ENCODE measurements at places on chromosomes 16 and 17.

DNA sequence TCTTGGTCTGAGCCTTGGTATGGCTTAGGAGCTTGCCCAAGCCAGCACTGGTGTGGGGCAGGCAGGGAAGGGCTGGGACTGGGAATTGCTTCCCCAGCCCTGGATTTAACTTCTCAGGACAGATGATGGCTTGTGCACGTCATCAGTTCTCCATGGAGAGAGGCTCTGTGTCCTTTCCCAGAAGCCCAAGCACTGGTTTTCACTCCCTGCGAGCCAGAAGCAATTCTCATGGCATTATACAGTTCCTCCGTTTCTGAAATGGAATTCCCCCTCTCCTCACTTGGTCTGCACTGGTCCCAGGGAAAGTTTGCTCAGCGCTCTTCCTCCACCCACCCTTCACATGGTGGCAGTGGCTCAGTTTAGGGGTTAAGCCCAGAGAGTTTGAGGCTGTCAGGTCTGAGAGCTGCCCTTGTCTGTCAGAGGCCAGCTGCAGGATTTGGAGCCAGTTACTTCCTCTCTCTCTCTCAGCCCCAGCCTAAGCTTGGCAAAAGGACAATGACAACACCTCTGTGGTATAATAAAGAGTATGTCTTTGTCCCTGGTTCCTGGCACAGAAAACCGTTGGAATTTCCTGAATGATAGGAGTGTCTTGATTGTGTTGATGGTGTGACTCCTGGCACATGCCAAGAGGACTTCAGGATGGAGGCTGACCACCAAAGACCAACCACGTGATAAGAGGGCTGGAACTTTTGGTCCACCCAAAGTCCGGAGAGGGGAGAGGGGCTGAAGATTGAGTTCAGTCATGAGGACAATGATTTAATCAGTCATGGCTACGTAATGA lies 219.6 kb upstream of the TNRC6C start:
- DNase-seq = peak; percentile 82

DNA sequence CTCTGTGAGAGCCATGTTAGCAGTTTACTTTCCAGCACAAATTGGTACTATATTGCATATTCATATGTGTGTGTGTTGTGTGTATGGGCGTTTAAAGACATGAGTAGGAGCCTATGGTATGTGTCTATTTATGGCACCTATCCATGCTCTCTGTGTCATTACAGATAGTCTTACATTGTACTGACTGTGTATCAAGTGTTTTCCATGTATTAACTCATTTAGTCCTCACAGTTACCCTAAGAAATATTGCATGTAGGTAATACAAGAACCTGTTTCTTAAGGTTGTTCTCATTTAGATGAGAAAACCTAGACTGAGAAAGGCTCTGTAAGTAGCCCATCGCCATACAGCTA lies 1.6 kb downstream of the ALG1 start:
- DNase-seq = peak; percentile 85

- no peak for DNase-seq
Measured at GRCh38 chr16:75497558-75497957, 2.3 kb upstream of the CHST6 start.

- peak; percentile 80 for DNase-seq
Measured at GRCh38 chr16:27312580-27313421, 973 bp upstream of the IL4R start.

- no peak for DNase-seq
Measured at GRCh38 chr17:47172696-47173565, 16.2 kb downstream of the CDC27 start.

DNA sequence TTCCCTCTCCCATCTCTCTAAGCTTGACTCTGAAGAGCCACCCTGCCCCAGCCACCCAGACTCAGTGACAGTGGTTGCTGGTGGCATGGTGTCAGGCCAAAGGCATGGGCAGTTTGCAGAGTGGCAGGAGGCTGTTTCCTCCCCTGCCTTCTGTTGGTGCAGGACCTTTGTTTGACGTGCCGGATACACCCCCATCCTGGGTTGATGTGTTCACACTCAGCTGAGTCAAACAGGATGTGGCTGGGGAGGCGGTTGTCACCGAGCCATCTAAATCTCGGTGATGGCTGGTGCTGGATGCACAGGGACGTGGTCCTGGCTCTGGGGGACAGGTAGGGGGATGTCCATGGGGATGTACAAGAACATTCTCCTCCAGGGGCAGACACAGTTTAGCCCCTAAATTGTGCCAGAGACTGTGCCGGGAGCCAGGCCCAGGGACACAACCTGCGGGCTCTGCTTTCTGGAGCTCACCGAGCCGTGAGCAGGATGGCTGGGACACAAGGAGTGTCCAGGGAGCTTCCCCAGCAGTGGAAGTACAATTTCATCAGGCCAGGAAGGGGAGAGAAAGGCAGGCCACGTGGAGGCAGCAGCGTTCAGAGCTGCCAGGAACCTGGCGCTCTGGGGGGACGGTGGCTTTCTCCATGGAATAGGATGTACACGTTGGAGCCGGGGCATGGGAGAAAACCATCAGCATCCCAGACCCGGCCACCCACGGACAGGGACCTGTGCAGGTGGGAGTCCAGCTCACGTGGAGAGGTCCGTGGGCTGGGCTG lies 264.2 kb downstream of the SEC14L1 start:
- peak; percentile 99 for DNase-seq

GRCh38 chr17:77768248-77768852 lies 190.2 kb upstream of the TNRC6C start:
- peak; percentile 87 for DNase-seq

DNA sequence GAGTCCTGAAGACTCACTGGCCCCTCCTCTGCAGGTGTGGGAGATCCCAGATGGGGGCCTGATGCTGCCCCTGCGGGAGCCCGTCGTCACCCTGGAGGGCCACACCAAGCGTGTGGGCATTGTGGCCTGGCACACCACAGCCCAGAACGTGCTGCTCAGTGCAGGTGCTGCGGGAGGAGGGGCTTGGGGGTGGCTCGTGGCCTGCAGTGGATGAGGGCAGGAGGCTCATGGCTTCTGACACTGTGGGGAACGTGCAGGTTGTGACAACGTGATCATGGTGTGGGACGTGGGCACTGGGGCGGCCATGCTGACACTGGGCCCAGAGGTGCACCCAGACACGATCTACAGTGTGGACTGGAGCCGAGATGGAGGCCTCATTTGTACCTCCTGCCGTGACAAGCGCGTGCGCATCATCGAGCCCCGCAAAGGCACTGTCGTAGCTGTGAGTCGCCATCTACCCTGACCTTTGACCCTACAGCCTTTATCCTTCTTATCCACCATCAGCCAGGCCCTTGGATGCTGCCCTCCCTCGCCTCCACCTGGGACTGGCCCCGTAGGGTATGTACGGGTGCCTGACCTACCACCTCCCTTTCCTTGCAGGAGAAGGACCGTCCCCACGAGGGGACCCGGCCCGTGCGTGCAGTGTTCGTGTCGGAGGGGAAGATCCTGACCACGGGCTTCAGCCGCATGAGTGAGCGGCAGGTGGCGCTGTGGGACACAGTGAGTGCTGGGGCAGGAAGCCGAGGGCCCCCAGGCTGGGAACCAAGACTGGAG lies 3.6 kb downstream of the CORO1A start:
- DNase-seq = peak; percentile 93

DNA sequence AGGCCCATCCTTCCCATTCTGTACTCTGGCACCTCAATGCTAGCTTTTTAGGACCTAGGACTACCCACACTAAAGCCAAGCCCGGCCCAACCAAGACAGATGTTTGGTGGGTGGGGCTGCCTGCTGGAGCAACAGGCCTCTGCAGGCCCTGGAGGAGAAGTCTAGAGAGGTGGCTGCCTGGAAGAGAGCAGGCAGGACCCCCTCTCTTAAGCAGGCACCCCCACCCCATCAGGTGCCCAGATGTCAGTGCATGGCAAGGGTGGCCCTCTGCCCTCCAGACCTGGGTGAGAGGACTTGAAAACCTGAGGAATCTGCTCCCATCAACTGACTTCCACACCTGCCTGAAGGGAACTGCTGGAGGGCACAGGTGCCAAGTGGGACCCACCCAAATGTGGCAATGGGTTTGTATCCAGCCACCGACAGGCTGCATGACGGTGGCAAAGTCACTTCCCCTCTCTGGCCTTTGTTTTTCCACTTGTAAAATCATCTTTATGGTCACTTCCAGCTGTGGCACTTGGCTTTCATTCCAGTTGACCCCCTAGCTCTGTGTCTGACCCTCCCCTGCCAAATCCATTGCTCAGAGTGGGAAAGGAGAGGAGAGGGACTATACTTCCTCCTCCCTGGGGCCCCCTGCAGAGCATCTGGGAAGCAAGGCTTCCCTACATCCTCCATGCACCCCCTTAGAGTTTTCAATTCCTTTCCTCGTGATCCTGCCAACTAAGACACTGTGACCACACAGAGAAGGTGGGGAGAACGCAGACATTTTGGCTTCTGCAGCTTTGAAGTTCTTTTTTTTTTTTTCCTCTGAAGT lies 1.7 kb upstream of the STAT5A start:
- DNase-seq = peak; percentile 77

GRCh38 chr17:55411463-55411855 lies 10.2 kb downstream of the MMD start:
- no peak for DNase-seq
